ENCODE measurements at places on chromosomes 2 and 18.

- peak; percentile 18 for DNase-seq
Measured at GRCh38 chr2:65630643-65631042, 198.2 kb upstream of the SPRED2 start.

DNA sequence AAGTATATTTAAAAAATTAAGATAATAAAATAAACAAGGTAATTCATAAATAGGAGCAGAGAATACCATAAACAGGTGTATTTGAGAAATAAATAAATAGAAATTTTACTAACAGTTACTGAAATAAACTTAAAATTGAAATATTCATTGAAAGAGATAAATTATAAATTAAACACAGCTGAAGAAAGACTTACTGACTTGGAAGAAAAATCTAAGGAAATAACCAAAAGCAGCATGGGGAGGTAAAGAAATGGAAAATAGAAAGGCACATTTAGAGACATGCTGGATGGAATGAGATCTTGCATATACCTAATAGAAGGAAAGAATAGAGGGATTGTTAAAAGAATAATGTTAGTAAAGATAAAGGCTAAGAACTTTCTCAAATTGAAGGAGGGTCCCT lies 96.3 kb downstream of the SOX11 start:
- no peak for DNase-seq

DNA sequence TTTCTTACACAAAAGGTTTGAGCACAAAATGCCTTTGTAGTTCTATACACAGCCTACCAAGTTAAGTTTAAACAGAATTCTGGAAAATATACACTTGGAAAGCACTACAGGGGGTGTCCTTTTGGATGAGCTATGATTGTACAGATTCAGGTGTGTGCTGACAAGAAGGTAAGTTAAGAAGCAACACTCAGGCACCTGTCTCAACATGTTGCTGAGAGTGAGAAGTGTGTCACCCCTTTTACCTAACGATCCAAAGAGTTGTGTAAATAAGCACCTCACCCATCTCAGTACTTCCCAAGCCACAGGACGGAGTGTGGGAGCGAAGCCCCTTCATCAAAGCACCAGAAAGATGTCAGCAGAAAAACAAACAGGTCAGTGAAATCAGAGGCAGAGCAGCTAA lies 109.5 kb upstream of the DAPL1 start:
- DNase-seq: no peak

DNA sequence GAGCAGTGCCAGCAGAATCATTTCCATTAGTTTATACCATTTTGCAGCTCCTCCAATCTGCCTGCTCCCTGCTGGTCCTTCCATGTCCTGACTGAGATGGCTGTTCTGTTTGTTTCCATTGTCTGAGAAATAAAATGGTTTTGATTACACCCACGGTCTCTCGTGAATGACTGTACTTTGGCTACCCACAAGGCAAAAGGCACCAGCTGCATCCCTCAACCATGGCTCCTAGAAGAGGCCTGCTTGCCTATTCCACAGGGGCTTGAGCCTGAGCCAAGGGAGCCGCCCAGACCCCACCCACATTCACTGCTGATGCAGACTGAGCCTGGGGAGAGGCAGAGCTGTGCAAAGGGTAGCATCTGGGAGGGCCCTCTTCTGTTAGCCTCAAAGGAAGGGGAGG lies 31.2 kb downstream of the MARCHF4 start:
- DNase-seq: no peak

DNA sequence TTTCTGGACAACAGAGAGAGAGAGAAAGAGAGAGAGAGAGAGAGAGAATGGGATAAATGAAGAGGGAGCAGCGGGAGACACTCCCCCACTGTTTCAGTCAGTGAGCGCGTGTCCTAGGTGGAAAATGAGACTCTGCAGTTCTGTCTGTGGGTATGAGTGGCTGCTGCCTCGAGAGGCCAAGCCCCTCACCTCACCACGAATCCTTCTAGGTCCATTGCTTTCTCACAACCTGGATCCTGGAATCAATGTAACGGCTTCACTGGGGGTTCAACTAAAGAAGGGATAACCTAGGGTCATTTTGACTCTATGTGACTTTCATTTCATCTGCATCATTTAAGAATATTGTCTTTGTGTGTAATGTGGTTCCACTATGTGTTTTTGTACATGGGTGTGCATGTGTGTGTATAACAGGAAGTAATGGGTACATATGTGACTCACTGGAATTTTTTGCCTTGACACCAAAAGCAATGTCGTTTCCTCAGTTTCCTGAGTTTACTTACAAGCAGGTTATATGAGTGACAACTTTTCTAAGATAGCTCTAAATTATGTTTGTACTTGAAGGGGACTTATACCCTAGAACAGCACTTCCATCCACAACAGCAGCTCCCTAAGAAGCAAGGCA lies 221.4 kb upstream of the TRIB2 start:
- no peak for DNase-seq

DNA sequence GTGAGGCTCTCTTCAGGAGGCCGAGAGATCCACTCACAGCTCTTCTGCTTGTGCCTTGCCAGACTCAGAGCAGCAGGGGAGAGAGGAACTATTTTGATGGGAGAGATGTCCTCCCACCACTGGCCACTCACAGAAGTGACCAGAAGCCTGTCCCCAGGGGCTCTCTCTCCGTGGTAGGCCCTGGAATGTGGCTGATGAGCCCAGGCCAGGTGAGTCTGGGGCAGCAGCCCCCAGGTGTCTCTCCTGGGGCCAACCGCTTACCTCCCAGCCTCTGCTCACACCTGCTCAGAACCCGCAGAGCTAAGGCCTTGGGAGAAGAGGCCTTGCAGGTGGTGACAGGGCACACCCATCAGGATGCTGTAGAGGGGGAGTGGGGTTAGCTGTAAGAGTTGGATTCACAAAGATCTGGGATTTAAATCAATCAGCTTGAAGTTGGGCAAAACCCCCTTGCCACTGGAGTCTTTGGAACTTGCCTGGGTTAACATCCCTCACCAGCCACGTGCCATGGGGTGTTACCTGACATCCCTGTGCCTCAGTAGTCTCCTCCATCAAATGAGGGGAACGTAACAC lies 29.1 kb upstream of the ASB18 start:
- DNase-seq: no peak
